Activated naive CD8-positive, alpha-beta T cell treated with anti-CD3 and anti-CD28 coated beads, Interleukin-2, amount 10 ng/mL, durations not matched to agents 7 days and 5 days (primary cell): ENCODE measurements at places on chromosomes 12 and 14.

GRCh38 chr12:21780786-21781185 is 6.3 kb upstream of the KCNJ8 start:
- H3K36me3 ChIP-seq: no peaks in the 10 kb centered on the region
- H3K4me1 ChIP-seq: no peaks in the 10 kb centered on the region
- H3K27ac ChIP-seq: no peak overlapping the region
- H3K4me3 ChIP-seq: no peak overlapping the region

GRCh38 chr12:7130701-7131501 is 730 bp downstream of the CLSTN3 start:
- peaks cover 30% of the 10 kb centered on the region for H3K4me1 ChIP-seq
- peak overlapping the region; percentile 97 for H3K4me3 ChIP-seq
- H3K27me3 ChIP-seq: no peaks in the 10 kb centered on the region
- H3K27ac ChIP-seq: peak overlapping the region; percentile 93
- peak; percentile 71 for DNase-seq

DNA sequence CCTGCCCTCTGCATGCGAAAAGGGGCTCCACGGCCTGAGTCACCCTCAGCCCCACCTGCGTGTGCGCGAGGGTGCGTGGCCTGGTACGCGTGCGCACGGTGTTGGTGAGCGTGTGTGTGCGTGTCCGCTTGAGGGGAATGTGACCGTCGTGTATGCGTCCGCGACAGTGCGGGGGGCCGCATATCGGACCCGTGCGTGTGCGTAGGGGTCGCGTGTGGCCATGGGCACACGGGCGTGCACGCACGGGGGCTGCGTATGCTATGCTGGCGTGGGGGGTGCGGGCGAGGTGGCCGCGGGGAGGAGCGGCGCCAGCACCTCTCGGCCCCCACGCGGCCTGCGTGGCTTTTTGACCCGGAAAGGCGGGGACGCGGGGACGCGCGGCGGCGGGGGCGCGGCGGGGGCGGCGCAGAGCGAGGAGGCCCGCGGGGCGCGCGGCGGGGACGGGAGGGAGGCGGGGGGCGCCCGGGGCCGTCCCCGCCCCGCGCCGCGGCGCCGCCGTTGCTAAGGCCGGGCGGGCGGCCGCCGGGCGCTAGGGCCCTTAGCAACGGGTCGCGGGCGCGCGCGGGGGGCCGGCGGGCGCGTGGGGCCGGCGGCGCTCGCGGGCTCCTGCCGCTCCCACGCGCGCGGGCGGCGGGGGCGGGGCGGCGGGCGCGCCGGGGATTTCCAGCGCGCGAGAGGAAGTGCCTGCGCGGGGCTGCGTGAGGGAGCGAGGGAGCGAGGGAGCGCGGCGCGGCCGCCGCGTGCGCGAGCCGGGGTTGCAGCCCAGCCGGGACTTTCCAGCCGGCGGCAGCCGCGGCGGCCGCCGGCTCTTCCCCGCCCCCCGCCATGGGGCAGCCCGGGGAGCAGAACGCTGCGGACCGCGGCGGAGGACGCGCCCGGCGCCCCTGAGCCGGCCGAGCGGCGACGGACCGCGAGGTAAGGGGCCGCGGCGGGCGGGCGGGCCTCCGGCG is at the start of gene TRAF3:
Gene TRAF3 (plus strand): TSS at position 689 of the 950 bp plus-strand sequence. CDS start 92,753 bp downstream, outside the sequence.
- peaks cover 33% of the 10 kb centered on the region for H3K4me1 ChIP-seq
- H3K36me3 ChIP-seq: peaks cover 8% of the 10 kb centered on the region
- peak within 1 kb of the TSS; percentile 97 for H3K4me3 ChIP-seq
- H3K27ac ChIP-seq: peak within 1 kb of the TSS; percentile 93
- DNase-seq: peak; percentile 86
- H3K27me3 ChIP-seq: no peaks in the 10 kb centered on the region

- H3K27me3 ChIP-seq: peaks cover 29% of the 10 kb centered on the region
- H3K36me3 ChIP-seq: peaks cover 25% of the 10 kb centered on the region
- peak; percentile 51 for DNase-seq
- peak overlapping the region; percentile 75 for H3K4me3 ChIP-seq
These were observed 89.4 kb downstream of the GALNT8 start for GRCh38 chr12:4809449-4810218.

DNA sequence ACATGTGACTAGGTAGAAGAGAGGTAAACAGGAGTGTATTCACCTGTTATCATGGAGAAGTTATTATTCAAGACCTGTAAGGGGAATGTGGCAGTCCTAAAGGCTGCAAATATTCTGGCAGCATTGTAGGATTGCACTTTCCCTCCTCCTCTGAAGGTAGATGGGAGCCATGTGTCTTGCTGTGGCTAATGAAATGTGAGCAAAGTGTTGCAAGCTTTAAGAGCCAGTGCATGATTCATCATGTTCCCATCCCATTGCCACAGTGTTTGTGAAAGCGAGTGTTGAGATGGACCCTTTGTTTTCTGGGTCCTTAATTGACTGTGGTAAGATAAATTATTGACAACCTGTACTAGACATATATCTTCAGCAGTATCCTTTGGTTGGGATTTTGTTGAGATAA is 128.7 kb downstream of the RGS6 start:
- H3K27me3 ChIP-seq: peaks cover 15% of the 10 kb centered on the region
- no peak overlapping the region for H3K27ac ChIP-seq
- H3K4me3 ChIP-seq: no peak overlapping the region
- no peak for DNase-seq

- no peak overlapping the region for H3K4me3 ChIP-seq
- peaks cover 5% of the 10 kb centered on the region for H3K27me3 ChIP-seq
- no peaks in the 10 kb centered on the region for H3K36me3 ChIP-seq
- H3K27ac ChIP-seq: no peak overlapping the region
These were observed 132.3 kb downstream of the ADGRD1 start for GRCh38 chr12:131085816-131086591.

- no peak overlapping the region for H3K4me3 ChIP-seq
- no peak for DNase-seq
- H3K36me3 ChIP-seq: no peaks in the 10 kb centered on the region
- no peaks in the 10 kb centered on the region for H3K4me1 ChIP-seq
These were observed 133.1 kb downstream of the PRIMA1 start for GRCh38 chr14:93655078-93655750.

DNA sequence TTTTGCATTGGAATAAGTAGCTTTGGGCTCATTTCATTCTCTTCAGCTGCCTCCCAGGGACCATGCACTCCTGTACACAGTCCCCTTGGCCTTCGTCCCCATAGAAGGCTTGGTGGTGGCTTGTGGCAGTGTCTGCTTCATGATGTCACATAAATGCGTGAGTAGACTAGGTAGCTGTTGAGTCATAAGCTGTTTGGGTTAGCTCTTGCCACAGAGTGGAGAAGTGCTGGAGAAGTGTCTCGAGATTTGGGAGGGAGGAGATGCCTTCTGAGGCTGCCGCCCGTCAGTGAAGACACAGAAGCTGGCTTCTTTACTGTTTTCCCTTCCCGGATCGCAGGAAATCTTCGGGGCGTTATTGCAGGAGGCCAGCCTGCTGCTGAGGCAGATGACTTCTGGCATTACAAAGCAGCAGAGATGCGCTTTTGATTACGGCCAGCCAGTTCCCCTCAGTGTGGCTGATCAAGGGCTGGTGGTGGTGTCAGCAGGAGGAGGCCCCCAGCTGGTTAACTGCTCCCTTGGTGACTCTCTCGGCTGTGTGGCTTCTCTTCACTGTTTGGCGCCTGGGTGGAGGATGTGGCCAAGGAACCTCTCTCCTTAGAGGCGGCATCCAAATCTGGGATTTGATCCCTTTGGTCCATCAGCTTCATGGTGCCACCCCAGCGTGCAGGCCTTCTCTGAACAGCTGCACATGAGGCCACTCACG is 67.6 kb downstream of the AACS start:
- no peak for DNase-seq
- no peaks in the 10 kb centered on the region for H3K4me1 ChIP-seq
- H3K4me3 ChIP-seq: no peak overlapping the region
- peaks cover 5% of the 10 kb centered on the region for H3K36me3 ChIP-seq
